ENCODE measurements at places on chromosomes 6 and 20.

- DNase-seq: no peak
These were observed 125.1 kb upstream of the NXT1 start for GRCh38 chr20:23225407-23226060.

GRCh38 chr6:92962846-92963245 lies 456.5 kb downstream of the EPHA7 start:
- no peak for DNase-seq

- no peak for DNase-seq
These were observed 924 bp downstream of the FAM162B start for GRCh38 chr6:116764629-116764960.

GRCh38 chr6:169026175-169026574 lies 227.5 kb downstream of the THBS2 start:
- DNase-seq: no peak

DNA sequence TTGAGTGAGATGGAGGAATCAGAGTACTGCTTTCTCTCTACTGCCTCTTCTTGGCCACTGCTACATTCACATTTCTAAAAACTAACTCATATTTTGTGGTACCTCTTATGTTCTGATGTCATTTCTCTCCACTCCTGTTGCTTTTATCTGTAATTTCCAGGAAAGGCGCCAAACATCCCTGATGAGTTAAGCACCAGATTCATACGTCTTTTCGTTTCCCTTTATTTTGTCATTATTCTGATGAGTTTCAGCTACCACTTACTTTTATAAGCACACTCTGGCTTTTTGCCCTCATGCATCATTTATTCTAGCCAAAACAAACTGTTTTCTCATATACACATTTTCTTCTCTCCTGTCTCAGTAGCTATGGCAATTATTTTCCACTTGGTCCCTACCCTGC lies 680.0 kb downstream of the RNF144B start:
- no peak for DNase-seq

DNA sequence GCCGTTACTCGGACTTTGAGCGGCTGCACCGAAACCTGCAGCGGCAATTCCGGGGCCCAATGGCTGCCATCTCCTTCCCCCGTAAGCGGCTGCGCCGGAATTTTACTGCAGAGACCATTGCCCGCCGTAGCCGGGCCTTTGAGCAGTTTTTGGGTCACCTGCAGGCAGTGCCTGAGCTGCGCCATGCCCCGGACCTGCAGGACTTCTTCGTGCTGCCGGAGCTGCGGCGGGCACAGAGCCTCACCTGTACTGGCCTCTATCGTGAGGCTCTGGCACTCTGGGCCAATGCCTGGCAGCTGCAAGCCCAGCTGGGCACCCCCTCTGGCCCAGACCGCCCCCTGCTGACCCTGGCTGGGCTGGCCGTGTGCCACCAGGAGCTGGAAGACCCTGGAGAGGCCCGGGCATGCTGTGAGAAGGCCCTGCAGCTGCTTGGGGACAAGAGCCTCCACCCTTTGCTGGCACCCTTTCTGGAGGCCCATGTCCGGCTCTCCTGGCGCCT lies 7.2 kb downstream of the SNX21 start:
- no peak for DNase-seq

GRCh38 chr20:46139908-46140482 lies 21.9 kb downstream of the CD40 start:
- no peak for DNase-seq

GRCh38 chr20:51727872-51728271 lies 40.3 kb downstream of the ATP9A start:
- DNase-seq: no peak

GRCh38 chr6:4664117-4664626 lies 112.0 kb upstream of the CDYL start:
- DNase-seq: no peak

DNA sequence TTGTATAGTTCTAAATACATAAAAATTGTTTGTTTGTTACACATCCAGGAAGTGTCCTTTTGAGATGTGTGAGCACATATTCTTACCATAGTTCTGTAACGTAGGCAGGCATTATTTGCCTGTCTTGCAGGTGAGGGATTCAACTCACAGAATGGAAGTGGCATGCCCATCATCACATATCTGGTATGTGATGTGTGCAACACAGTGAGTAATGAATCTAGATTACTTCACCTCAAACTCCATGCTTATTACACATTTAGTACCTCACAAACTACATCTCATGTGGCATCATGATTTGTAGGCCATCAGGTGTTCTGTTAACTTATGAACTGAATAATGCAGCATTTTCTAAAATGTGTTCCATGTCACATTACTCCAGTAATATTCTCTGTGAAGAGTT lies 181.6 kb downstream of the PLCB4 start:
- no peak for DNase-seq

GRCh38 chr20:2558581-2559278 lies 22.4 kb downstream of the TMC2 start:
- no peak for DNase-seq

GRCh38 chr20:40942006-40942405 lies 86.6 kb upstream of the TOP1 start:
- DNase-seq: no peak

DNA sequence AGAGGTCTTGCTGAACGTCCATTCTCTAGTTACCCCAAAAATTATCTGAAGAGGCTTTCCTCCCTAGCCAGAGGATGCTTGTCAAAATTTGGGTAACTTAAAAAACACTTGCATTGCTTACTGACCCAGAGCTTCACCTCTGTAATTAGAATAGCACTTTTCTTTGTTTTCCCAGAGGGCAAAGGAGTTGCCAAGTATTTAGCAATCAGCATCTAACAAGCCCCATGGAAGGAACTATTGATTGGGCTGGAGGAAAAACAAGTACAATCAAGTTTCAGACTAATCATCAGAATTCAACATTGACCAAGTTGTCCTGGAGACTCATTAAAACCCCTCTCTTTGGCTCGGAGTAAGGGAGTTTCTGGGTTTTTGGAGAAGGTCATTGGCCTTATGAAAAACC lies 226.4 kb downstream of the TBC1D7 start:
- DNase-seq: no peak

- no peak for DNase-seq
These were observed 8.8 kb downstream of the CDH4 start for GRCh38 chr20:61260905-61261304.

- DNase-seq: no peak
These were observed at the start of gene FAM83B for GRCh38 chr6:54846243-54846856. FAM83B (plus strand) TSS chr6:54846771; CDS start chr6:54870247, 23,476 bp downstream.

DNA sequence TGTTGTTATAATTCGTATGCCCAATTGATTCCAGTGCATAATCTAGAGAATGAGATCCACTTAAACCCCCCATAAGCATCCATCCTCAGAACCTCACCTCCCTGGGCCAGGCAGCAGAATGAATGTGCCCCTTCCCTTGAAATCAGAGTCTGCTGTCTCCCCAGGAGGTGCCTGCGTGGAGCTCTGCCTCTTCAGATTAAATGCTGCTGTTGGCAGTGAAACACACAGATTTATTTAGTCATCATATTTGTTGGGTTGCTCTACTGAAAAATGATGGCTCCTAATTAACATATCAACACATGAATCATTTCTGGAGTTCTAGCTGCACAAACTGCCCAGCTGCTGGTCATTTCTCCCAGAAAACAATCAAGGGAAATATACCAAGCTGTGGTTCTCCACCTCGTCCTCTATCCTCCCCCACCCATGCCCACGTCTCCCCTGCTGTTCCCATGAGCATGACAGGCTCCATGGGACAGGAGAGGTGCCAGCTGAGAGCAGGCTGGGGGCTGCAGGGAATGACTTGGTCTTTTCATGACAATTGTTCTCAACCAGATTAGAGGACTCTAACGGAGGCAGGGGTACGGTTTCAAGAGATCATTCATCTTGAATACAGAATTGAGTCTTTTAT lies 633.1 kb downstream of the CDH26 start:
- no peak for DNase-seq

DNA sequence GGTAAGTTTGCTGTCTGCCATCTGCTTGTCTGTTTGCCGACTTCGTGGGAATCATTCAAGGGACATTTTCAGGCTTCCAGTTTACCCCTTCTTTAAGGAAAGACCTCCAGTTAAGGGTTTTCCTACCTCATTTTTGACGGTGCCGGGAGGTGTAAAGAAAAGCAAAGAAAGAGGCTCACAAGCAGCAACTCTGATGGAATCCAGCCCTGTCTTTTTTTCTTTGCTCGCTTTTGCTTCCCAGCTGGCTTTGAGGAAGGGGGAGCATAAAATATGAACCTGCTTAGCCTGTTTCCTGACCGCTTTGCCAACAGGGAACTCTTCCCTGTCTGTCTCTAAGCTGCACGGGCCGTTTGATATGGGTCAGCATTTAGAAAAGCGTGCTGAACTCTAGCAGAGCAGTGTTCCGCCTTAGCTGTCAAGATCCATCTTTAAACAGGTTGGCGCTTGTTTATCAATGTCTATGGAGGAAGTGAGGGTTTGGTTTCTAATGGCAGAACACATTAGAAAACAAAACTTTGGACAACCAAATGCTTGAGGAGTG lies 13.8 kb downstream of the SYTL3 start:
- DNase-seq: no peak

- no peak for DNase-seq
These were observed 29.4 kb downstream of the SIM1 start for GRCh38 chr6:100435299-100435698.

DNA sequence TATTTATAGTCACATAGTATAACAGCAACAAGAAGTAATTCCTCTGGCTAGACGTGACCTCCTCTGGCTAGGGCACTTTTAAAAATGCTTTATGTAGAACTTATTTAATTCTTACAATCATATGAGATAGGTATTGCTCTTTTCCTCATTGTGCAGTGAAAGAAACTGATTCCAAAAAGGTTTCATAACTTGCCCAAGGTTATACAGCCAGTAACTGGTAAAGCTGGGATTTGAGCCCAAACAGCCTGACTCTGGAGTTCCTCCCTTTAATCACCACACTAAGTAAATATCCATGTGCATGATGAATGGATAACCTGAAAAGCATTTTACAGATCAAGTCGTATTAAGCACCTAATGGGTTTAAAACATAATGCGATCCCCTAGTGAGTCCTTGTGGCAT lies 214.6 kb downstream of the PRL start:
- DNase-seq: no peak

DNA sequence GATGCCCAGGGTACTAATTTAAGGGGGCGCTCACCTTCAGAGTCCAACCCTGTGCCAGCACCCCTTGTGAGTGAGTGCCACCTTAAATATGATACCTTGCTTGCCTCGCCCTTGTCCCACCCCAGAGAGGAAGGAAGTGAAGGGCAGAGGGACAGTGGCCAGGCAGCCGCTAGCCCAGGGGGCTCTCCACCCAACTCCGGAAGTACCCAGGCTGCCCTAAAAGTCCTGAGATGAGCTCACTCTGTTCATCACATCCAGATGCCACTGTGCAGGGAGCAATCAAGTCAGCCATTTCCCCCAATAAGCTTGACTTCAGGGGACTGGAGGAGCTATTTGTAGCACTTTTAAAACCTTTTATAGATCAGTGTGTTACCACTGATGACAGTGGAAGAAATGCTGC lies 25.0 kb upstream of the STX16 start:
- DNase-seq: no peak

- DNase-seq: no peak
These were observed 128.9 kb upstream of the SHLD1 start for GRCh38 chr20:5621305-5621704.

DNA sequence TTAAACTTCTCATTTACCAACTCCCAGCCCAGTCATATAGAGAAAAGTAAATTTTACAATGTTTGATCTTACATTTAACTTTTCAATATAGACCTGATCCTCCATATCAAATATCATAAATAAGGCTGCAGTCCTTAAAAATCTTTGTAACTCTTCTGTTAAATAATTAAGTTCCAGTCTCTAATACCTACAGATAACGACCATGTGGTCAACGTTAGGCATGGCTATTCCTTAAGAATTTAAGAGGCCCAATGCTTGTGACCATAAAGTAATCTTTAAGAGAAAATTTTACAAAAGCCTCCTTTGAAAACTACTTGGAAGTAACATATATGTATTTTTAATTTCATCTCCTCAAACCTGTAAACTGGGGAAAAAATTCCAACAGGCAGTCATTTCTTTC lies 1.6 kb downstream of the FBXO5 start:
- no peak for DNase-seq

DNA sequence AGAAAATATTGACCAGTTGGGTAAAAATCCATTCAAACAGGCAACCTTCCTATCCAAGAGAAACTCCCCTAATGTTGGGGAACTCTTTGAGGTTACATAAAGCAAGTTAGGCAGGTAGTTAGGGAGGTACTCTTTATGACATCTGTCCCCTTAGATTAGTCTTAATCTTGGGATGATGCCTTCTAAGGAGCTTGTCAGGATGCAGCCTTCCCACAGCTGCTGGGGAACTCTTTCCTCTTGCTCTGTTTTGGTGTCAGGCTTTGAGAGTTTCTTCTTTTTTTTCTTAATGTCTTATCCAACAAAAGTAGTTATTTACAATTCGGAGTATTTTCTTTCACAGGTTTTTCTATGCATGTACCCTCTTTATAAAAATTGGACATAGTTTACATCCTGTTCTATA lies 194.8 kb downstream of the CDKAL1 start:
- DNase-seq: no peak

DNA sequence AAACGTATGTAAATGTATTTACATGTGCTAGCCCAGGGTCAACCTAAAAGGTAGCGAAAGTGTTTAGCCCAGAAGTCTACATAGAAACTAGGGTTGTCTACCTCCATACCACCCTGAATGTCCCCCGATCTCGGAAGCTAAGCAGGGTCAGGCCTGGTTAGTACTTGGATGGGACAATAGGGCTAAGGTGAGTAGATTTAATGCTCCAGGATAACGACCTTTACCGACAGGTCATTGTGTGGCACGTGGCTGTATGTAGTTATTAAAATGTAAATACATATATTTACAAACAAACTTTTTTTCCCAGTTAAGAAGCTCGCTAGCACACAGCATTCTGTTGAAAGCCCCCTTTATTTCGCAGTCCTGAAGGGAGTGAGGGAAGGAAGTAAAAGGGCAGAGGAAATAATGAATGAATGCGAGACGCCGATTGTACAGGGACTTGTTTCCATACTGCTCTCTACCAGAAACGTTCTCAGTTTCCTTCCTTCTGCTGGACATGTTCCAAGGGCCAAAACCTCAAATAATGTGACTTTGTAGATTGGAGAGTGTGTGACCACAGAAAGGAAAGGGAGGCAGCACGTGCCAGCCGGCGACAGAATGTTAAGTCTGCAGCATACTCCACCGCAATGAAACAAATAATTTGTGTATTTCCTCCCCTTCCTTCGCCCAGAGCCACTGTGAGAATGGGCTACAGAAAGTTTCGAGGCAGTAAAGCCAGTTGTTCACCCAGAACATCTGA lies 612 bp downstream of the ADAT2 start:
- no peak for DNase-seq

- DNase-seq: no peak
These were observed 182.7 kb downstream of the TBX18 start for GRCh38 chr6:84581494-84582259.

- no peak for DNase-seq
These were observed 32.9 kb downstream of the FILIP1 start for GRCh38 chr6:75460681-75461080.
